ENCODE measurements at places on chromosomes 5 and 9.

DNA sequence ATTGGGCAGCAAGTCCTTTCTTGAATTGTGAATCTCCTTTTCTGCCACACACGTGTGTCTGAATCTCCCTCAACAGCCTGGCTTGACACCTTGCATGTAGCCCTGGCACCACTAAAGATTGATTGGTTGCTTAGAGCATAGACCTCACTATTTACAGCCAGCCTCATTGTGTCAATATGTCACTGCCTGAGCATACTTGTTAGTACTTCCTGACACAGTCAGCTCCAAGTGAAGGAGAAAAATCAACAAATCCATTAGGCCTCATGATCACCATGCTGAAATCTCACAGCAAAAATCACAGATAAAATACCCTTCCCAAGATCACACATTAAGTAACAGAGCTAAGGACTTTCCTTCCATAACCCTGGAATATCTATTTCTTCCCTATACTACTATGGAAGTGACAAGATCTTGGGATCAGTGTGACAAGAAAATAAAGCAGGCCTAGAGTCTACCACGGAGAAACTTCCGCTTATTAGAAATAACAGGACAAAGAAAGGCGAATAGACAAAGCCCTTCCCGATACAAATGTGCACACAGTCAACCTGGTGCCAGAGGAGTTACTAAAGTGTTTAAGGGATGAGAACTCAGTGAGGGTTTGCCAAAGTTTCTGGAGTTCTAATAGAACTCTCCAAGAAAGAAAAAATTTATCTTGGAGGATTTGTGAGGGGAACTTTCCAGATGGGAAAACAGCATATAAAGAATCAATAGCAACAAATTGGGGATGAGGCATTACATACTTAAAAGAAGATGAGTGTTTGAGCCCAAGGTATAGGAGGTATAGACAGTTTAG is 5.6 kb upstream of the ARL15 start:
- ATAC-seq, result no peak

DNA sequence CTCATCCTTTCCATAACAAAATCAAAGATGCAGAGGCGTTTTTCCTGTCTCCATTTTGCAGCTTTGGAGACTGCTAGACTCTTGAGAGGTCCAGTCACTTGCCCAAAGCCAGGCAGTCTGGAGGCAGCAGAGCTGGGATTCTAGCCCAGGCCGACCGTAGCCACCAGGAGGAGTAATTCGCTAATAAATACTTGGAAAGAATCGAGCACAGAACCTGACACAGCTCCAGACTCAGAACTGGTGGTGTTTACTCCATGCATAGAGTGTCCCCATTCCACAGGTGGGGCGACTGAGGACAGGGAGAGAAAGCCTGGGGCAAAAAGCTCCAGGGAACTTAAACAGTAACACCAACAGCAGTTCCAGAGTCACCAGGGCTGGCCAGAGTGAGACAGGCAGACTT is 10.7 kb upstream of the CERCAM start:
- ATAC-seq, result no peak

- ATAC-seq, result no peak
Observed at GRCh38 chr5:131974956-131975726, 29.7 kb upstream of the MEIKIN start.

- no peak for ATAC-seq
Observed at GRCh38 chr9:121662359-121662758, 10.9 kb downstream of the DAB2IP start.

DNA sequence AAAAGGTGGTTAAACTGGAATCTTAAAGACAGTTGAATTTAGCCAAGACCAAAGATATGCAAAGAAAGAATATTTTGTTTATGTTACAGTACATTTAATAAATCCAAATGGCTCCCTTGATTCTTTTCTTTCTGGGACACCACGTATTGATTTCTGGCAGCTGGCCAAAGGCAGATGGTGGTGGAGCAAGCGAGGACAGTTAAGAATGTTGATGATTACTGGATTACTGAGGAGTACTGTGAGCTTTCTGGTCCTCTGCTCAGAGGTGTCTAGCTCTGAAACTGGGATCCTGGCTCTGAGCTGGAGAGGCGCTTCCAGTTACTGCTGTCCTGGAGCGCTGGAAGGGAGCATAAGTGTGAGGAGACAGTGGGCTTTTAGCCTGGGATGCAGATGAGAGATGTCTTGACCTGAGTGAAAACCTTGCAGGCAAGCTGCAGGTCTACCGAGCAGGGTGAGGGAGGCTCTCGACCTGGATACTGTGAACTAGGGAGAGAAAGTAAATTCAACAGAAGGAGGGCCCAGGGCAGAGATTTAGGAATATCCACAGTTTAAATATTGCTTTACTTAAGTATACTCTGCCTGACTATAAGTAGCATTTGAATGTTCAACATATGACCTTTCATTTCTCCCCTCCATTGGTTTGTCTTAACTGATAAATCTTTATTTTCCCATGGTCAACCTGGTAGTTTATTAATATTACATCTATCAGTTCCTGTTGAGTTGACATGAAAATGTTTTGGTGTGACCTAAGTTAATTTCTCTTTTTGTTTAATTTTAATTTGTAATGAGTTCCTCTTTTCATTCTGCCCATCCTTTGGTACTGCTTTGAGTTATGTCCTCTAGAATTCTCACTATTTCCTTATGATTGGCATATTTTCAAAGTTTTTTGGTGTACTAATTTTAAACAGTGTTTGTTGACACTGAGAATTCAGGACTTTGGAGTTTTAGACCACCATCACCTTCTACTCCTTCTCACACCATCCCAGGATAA is 3.7 kb downstream of the SYK start:
- ATAC-seq, result no peak

DNA sequence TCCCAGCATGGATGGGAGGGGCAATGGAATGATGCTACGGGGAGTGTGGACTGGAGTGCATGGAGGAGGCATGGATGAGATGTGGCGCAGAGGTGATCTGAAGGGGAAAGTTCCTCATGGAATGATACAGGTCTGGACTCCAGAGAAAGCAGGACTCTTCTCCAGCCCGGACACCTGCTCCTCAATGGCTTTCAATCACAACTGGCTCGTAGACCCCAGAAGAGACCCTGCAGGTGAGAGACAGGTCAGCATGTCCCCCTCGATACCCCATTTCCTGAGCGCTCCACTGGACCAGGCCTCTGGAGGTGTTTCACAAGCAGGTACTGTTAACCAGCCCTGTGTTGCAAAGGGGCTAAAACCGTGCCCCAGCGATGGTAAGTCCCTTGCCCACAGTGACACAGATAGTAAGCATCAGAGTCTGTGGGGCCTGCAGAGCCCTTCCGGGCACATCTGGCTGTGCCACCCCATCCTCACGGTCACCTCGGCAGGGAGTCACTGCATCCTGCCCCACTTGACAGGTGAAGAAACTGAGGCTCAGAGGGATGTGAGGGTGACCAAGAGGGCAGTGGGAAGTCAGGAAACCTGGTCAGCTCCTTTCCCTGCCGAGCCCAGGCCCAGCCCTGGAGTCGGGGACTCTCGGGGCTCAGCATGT is 5.5 kb upstream of the DPM2 start:
- no peak for ATAC-seq

- ATAC-seq, result no peak
Observed at GRCh38 chr9:113646491-113646890, 183.0 kb downstream of the RGS3 start.

DNA sequence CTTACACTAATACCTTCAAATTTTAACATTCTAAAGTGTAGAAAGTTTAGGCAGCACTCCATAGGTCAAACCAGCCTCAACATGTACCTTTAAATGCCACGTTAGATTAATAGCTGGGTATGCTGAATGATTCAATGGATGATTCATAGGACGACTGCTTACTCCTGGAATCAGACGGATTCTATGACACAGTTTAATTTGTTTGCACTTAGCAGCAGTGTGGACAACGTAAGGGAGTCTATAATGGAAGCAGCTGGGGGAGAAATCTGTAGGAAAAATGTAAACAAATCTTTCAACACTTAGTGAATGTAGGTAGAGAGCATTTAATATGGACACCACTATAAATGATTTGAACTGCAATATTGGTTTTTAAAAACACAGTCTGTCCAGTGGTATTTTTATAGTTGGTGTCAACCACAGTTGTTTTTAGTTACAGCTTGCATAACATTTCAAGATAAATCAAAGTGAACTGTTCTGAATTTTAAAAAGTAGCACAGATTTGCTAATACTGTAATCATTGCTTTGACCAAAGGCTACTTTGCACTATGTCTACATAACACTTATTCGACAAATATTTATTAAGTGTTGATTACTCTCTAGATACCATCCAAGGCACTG is 701.5 kb upstream of the MEF2C start:
- no peak for ATAC-seq

DNA sequence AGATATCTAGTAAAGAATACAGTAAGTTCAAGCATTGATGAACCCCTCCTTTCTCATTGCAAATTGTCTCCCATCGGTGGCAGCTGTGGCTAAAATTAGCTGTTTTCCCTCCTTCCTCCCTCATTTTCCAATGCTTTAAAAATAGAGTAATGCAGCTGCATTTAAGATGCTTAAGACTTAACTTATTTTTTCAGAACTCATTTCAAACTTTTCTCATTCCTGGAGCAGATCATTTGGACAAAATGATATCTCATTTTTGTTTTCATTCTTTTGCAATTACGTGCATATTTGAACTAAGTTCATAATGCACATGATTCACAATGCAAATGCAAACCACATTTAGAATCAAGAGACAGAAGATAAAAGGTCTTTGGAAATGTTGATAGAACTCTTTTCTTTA is 14.6 kb downstream of the HSPB3 start:
- ATAC-seq, result no peak

DNA sequence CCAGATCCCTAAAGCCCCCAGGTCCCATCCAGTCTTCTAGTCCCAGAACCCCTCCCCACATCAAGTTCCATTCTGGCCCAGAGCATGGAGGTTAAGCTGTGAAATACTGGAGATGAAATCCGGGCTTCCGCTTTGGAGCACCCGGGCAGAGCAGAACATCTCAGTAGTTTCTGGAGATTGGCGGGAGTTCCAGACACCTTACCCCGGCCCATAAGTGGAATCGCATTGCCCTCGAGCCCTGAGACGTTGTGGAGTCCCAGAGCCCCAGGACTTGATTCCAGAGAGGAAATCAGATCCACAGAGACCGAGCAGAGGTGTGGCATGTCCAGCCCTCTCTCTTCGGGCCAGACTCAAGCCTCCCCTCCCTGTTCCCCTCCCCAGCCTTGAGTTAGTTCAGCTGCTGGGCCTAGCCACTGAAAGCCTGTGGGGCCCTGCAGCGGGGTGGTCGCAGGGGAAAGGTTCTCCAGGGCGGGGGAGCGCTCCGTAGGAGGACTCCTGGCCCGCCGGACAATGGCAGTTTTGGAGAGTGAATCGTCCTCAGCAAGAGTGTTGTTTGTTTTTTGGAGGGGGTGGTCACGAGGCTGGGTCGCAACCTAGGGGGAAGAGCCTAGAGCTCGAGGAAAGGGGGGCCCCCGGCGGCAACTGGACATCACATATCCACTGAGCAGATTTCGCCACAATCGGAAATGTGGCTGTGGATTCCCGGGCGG is 1.0 kb upstream of the PAX5 start:
- ATAC-seq, result no peak

DNA sequence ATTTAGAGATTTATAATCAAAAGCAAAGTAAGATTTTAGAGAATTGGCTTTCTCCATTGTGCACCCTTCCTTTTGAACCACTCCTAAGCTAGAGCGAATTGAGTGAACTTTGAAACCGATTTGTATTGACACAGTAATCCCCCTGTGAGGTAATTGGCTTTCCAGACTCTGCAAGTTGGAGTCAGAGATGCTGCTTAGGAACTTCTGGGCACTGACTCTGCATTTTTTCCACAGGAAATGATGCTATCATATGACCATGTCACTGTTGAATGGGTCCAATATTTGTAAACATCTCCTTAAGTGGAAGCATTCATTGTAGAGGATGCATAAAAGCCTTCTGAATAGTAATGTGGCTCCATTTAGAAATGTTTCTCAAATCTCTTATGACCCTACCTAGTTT is 394.4 kb upstream of the ZNF608 start:
- ATAC-seq, result no peak

GRCh38 chr5:175893466-175893865 is 22.1 kb downstream of the CPLX2 start:
- no peak for ATAC-seq

- ATAC-seq, result no peak
Observed at GRCh38 chr9:99509065-99509745, 287.1 kb downstream of the SEC61B start.

DNA sequence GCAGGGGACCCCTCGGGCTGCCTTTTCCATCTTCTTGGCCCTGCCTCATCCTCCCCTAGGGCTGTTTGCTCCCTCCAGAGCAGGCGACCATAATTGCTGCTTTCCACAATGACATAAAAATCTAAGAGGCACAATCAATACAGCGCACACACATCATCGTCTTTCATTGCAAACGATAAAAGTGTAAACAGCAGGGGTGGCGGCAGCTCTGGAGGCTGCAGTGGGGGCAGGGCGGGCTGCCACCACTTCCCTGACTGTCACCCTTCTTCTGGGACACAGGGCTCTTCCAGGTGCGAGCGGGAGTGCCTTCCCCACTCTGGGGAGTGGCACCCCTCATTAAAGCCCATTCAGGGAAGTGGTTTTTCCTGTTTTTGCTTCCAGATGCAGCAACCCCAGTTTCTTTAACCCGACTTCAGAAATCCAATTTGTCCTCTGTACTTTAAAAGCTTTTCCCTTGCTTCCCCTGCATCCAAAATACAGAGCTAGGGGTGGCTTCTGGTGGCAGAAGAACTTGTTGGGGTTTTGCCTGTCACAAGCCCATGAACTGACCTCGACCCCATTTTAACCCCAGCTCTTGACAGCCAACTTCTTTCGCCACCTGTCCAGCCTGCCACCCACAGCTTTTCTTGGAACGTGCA is 45.7 kb downstream of the TSPAN17 start:
- ATAC-seq, result no peak

DNA sequence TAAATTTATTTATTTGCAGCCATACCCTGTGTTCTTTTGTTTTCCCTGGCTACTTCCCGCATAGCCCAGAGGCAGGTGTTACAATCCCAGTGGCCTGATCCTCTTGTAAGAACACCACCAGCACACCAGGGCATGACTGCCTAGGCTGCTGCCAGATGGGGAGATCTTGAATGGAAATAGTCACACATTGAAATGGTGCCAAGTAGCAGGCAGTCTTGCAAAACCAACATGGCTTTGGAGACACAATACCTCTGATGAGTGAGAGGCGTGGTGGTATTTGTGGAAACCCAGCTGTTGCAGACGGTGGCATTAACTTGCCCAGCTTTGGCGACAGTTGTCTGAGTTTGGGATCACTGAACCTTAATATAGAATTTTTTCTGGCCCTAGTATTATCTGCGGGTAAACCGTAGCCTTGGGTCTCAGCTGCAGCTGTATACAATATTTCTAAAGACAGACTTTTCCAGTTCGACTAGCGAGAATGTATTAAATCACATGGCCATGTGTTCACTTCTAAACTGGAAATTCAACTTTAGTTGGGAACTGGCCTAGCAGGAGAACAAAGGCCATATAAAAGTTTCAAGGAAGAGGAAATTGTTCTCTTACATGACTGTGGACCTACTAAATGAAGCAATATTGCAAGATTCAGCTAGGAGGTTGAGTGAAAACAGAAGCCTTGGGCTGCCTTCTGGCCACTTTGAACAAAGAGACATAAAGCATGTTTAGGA is 277.0 kb downstream of the SMARCA2 start:
- no peak for ATAC-seq
